ENCODE measurements at places on chromosomes 11 and 22.

DNA sequence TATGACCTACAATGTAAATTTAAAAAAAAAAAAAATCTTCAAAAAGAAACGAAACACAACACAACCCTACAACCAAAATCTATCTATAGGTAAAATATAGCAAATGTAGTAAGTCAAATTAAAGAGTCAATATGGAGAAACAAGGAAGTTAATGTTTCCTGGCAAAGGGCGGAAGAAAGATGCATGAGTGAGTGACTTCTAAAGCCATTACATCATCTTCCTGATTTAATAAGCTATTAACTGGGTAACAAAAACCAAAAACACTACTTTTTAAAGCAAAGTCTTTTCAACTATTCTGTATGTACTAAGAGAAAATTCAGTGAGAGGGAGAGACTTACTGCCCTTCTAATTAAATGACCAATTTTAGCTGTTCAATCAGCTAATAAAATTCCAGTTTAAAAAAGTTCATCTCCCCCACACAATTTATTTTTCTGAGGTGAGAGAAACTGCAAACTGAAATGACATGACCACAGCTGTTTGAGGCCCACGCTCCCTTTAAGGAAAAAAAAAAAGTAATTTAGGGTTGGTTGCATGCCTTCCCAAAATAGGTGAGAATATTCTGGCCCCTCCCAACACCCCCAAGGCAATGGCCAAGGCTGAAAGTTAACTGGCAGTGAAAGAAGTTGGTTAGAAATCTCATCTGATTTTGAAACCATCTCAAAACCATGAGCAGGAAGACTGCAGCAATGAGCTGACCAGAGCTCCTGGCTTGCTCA lies 5.9 kb downstream of the SF1 start:
- DNase-seq = no peak

- DNase-seq = peak; percentile 16
These were observed 885.6 kb downstream of the BRD1 start for GRCh38 chr22:48941903-48942575.

DNA sequence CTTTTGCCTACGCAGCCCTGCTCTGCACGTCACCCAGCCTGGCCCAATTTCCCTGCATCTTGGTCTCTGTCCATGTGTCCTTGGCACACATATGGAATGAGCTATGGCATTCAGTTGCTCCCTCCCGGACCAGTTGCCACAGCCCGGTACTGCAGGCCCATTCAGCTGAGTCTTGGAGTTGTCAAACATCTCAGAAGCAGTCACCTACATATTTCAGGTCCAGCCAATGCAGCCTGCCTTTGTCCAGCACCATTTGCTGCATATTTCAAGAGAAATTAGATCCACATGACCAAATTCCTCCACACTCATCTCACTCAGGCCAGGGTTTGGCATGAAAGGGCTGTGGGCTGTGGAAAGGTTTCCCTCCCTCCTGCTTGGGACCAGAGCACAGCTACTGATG lies 76.8 kb downstream of the MN1 start:
- DNase-seq = no peak

GRCh38 chr11:110296226-110297075 lies at the start of gene RDX:
Gene RDX, minus strand, starts transcription at chr11:110296614. Its CDS starts 16,922 bp downstream, at chr11:110279692.
- peak; percentile 59 for DNase-seq

- DNase-seq = no peak
These were observed 124.3 kb upstream of the TOP3B start for GRCh38 chr22:22106855-22107254.

DNA sequence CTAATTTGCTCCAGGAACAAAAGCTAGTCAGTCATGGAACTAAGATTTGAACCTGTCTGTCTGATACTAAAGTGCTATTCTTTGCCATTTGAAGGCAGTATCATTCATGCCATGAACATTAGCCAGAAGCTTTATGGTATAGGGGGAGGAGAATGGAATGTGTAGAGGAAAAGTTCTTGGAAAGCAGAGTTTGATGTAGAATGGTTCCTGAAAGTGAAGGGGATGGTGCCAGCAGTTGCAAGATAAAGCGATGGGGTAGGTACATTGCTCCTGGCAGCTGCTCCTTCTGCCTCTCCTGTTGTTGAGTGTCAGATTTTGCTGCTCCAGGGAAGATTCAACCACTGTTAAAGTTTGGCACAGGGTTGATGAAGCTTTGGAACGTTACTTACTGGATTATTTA lies 53.4 kb downstream of the ARHGAP42 start:
- DNase-seq = no peak

DNA sequence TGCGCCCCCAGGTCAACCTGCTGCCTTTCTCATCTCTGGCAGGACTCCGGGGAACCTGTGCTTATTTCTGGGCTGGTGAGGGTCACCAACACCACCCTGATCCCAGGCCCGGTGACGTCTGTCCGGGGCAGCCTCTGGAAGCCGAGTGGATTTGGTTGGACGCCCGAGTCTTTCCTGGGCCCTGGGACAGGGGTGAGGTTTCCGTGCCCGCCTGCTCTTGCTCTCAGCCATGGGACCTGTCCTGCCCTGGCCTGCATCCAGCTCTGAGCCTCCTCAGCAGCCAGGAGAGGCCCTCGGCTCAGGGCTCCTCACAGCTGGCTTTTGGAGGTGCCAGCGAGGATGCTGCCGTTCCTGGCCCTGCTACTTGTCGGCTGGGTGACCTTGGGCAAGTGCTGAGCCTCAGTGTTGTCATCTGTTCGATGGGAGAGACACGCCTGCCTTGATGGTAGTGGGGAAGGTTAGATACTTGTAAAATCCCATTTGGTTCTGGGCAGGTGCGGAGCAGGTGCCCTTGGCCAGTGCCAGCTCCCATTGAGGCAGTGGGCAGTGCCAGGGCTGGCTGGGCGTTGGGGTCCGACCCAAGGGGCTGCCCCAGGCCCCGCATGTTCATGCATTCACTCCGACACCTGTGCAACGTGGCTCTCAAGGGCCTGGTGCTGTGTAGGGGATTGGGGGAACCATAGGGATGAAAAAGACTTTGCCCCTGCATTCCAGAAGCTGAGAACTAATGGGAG lies 58.9 kb upstream of the THY1 start:
- DNase-seq = peak; percentile 61

DNA sequence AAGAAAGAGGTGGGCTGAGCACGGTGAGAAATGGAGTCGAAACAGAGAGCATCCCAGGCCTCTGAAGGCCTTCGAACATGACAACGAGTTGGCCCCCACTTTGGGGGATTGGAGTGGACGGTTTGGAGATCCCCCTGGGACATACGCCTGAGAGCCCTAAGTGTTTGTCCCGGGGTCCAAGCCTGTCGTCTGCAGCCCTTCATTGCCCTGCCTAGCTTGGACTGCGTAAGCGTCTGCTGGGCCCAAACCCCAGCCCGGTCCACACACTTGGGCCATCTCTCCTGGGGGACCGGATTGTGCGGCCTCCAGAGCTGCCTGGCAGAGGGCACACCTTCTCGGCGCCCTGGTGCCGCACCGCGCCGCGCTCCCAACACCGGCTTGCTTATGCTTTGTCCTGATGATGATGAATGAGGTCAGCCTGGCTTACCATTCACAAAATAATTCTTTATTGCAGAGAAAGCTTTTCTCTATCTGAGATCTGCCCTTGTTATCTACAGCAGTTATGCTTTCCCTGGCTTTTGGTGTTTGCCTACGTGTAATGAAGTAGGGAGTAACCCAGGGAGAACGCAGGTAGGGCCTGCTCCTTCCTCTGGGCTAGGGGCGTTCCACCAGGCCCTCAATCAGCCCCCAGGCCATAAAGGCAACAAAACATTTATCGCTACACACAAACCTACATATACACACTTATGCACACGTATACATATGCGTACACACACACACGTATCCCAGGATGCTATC lies 85.9 kb upstream of the PPARA start:
- peak; percentile 25 for DNase-seq

DNA sequence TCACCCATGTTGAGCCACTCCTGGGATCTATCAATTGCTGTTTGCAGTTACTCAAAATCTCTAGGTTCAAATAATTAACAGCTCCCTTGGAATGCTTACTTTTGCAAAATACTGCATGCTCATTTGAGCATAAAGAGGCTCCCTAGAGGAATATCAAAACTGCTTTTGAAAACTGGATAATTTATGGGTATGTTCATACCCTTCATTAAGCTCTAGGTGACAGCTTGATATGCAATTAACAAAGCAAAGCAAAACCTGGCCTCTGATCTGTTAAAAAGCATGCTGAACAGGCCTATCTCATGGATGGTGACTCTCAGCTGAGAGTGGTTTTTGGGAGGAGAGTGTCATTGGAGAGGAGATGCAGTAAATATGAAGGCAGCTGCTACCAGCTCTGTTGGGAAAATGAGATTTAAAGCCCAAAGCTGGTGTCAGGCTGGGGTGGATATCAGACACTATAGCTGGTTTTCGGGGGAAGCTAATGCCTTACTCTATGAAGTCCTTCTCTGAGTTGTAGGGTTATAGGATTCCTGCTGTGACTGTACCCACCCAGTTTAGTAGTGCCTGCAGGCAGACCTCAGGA lies 110.9 kb downstream of the RASSF10 start:
- no peak for DNase-seq

DNA sequence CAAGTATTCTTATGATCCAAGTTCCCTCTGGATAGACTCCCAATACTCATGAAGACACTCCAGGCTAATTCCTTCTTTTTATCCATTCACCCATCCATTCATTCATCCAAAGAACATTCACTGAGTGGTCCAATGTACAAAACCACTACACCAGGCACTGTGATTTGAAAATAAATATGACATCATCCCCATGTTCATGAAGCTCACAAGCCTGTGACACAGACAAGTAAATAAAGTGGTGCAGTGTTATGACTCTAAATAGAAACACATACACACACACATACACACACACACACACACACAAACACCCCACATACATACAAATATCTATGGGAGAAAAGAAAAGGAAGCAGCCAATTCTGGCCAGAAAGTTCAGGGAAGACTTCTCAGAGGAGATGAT lies 35.5 kb downstream of the MTMR2 start:
- DNase-seq = no peak

GRCh38 chr22:19871023-19871844 lies 16.6 kb upstream of the GNB1L start:
- peak; percentile 7 for DNase-seq

DNA sequence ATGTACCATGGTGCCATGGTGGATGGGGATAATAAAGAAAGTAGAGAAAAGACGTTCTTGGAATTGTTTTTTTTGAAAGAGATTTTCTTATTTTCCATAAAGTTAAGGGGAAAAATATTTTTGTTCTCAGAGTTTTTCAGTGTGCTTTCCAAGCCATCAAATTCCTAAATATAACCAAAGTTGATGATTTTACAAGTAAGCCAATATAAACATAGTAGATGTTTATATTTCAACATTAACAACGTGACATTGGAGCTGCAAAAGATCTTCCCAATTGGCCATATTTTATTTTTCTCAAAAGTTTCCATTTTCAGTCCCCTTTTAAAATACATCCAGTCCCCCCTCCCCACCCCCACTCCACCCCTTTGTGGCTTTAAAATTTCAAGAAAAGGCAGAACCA lies 80.9 kb upstream of the PICALM start:
- no peak for DNase-seq

- DNase-seq = no peak
These were observed 20.1 kb upstream of the SWAP70 start for GRCh38 chr11:9643751-9644150.

GRCh38 chr22:31504282-31504681 lies 7.9 kb downstream of the SFI1 start:
- no peak for DNase-seq

GRCh38 chr11:69950120-69950519 lies 128.0 kb upstream of the ANO1 start:
- DNase-seq = no peak

DNA sequence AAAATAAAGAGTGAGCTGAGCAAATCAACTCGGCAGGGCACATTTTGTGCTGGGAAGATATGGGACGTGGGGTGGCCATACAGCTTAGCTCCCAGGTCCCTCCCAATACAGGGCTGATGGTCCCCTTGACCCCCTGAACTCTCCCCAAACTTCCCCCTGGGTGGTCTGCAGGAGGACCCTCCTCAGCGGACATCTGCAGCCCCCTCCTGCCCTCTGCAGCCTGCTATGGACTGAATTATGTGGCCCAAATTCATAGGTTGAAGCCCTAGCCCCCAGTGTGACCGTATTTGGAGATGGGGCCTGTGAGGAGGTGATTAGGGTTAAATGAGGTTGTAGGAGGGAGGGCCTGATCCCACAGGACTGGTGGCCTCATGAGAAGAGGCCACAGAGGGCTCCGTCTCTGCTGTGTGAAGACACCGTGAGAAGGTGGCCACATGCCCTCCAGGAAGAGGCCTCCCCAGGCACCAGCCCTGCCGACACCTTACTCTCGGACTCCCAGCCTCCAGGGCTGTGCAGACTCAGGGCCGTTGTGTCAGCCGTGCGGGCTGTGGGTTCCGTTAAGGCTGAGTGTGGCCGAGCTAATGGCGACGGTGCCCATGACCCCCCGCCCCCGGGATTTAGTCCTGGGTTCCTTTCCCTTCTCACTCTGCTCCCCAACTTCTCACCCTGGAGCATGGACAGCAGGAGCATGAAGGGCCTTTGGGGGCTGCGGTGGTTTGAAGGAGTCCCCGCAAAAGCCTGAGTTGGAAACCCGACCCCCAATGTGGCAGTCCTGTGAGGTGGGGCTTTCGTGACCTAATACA lies 1042.8 kb downstream of the BRD1 start:
- DNase-seq = no peak

GRCh38 chr11:4704054-4704789 lies at the start of gene MMP26:
Gene MMP26, plus strand, starts transcription at chr11:4704784.
- DNase-seq = no peak

Measured in tibial artery (tissue), 4 donors.